ENCODE measurements at places on chromosomes 4 and X. TPM values are rescaled to one million over a fixed set of nuclear protein-coding genes. Genes with fewer than 3 reads are reported as not detected.

- no peak for ATAC-seq
Measured at GRCh38 chr4:48058617-48059530, 42.3 kb downstream of the NIPAL1 start.

The SEPTIN6 gene
- 77.8 TPM for total RNA-seq

DNA sequence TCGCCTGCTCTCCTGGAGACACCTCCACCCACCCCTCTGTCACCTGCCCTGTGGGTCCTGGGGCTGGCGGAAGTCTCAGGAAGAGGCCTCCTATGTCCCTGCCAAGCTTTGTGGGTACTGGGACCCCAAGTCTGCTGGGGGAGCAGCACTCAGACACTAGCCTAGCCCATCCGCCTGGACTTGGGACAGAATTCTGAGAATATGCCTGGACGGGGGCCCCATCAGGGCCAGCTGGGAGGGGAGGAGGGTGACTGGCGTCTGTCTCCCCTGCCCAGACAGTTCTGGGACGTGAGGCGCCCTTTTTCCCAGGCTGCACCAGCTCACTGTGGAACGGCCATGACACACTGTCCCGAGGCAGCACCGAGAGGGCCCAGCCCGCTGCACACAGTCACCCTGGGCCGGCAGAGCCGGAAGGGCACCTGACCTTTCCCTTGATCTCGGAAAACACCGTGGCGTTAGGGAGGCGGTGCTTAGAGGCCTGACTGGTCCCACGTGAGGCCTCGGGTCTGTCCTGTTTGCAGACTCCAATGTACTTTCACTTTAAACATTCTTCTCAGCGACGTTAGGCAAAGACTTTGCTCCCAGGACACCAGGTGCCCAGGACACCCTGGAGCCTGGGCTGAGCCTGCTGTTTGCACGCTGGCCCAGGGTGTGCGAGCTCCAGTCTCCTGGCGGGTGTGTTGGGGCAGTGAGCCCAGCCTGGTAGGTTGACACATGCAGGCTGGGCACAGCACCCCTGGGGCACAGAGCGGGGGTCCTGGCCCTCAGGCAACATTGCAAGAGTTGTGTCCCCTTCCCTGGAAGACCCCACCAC, 700 bp downstream of the SLC26A1 start:
- ATAC-seq = peak; percentile 29

DNA sequence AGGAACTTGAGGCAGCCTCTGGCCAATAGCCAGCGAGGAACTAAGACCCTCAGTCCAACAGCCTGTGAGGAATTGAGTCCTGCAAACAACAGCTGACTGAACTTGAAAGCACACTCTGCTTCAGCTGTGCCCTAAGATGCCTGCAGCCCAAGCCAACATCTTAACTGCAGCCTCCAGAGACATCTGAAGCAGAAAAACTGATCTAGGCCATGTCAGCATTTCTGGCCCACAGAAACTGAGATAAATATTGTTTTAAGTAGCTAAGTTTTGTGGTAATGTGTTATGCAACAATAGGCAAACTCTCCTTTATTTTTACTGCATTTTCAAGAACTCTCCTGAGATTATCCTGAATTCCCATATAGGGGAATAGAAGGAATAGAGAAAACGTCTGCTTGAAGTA, 24.4 kb upstream of the PIGA start:
- no peak for ATAC-seq

DNA sequence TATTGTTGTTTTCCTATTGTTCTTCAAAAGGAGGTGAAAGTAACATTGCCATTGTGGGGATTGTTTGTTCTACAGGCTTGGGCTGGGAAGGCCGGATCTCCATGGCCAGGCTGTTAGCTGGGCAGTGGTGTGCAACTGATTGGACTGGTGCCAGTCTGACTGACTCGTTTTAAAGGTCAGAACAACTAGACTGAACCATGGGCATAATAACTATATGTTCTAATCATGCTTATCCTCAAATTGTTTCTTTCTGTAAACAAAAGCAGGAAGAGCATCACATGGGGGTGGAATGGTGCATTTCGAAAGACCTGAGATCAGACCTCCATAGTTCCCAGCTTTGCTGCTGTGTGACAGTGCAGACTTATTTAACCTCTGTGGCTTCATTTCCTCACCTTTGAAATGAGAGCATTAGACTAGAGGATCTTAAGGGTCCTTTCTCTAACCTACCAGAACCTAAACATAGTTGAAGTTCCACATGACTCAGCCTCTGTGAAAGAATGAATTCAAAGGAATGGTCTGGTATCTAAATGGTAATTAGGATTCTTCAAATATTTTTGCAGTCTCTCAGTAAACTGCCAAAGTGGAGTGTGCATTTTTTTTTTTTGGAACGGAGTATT, 66.7 kb upstream of the PGRMC2 start:
- ATAC-seq = no peak

DNA sequence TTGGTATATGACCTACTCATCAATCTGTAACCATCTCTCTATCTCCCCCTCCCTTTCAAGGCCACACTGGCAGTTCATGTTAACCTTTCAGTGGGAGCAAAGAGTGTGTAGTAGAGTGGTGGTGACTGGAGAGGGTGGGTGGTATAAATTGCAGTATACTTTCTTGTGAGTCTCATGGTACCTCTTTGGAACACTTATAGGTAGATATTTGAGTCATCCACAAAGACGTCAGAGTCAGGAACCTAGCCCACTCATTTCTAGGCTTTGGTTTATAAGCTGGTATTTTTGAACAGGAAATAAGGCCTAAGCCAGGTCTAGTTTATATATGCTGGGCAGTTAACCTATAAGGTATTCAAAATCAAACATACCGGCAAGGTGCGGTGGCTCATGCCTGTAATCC, 36.3 kb downstream of the RLIM start:
- no peak for ATAC-seq

The MAGEA1 gene
- not detected for total RNA-seq

DNA sequence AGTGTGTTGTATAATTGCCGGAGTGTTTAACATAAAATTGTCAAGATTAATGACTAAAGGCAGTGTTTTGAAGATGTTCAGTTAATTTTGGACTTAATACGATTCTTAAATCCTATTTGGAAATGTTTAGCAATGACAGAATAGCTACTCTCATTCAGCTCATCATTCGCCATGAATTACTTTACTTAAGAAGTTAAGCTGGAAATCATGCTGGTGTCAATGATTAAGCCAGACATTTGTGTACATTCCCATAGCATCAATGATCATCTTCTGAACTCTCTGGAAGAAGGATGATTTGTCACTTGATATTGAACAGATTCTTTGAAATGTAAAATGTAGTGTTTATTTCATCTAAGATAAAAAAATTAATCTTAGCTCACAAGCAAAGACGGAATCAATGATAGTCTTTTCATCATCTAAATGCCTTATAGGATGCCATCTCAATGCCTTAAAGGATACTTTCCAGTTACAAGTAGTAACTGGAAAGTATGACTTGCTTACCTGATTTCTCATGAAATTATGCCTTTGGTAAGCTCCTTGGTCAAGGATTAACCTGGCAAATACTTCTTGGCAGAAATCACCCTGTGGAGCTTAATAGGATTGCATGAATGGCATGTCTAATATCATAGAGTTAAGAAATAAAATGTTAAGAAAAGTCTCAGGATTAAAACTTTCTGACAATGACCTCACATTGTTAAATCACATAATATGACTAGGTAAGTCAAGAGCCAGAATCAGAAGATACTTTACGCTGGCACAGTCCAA, 515.5 kb upstream of the AGA start:
- no peak for ATAC-seq

DNA sequence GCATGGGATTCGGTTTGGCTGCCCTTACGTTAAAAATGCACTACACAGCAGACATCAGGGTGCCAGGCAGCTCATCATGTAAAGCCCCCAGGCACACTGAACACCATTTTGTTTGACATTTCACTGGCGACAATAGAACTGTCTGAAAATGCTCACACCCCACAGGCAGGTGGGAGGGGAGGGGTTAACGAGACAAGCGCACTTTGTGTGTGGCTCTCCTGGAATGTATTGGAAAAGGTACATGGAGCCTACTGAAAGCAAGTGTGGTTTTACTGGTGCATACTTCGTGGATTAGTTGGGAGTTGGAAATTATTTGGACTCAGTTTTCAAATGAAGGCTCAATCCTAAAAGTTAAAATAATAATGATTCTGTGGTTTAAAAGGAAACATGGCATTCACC, 31.6 kb upstream of the PPARGC1A start:
- ATAC-seq = no peak

DNA sequence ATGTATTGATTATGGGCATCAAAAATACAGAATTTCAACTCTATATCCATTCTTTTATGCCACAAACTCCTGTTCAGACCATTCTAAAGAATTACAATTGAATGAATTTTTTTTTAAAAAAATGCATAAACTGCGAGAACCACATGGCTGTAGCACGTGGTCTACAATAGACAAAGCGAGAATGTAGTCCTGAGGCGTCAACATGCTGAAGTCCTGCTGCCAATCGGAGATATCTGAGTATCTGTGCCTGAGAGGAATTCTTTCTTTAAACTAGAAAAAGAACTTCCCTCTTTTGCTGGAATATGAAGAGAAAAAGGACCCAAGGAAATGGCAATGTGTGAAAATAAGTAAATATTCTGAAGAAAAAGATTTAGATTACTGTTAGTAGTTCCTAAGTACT, 105.7 kb downstream of the CDS1 start:
- ATAC-seq = no peak

DNA sequence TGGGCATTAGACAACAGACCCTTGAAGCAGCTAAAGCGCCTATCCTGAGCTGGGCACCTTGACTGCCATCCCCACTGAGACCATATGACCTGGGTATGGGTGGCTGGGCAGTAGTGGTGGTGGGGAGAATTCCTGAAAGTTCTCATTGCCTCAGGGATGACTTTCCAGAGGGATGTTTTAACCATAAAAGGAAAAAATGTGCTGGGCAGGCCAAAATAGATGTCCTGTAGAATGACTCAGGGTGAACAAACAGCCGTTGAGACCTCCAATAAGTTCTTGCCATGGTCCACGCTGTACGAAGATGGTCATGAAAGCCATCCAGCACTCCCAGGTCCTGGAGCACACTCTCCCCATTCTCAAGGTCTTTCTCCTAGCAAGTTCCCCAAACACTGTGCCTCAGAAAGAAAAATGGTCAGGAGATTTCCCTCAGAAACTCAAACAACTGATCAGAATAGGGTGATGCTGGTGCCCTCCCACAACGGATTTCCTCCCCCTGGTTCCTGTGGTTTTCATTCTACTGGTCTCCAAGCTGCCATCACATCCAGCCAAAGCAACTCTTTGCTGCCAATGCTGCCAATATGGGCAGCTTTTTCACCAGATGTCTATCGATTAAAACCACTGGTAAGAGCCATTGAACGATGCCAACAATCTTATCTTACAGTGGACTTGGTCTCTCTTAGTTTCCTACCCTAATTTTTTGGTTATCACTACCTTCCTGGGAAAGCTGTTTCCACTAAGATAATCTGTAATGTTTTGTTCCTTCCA, 11.2 kb downstream of the CDKN2AIP start:
- no peak for ATAC-seq
